Pancreas (tissue), 10 donors: ENCODE measurements at places on chromosomes 4 and X. TPM values are rescaled to one million over a fixed set of nuclear protein-coding genes. Genes with fewer than 3 reads are reported as not detected.

FAM53A gene
- 0.60 TPM for total RNA-seq

TRIM2 gene
- 26.8 TPM for total RNA-seq

DNA sequence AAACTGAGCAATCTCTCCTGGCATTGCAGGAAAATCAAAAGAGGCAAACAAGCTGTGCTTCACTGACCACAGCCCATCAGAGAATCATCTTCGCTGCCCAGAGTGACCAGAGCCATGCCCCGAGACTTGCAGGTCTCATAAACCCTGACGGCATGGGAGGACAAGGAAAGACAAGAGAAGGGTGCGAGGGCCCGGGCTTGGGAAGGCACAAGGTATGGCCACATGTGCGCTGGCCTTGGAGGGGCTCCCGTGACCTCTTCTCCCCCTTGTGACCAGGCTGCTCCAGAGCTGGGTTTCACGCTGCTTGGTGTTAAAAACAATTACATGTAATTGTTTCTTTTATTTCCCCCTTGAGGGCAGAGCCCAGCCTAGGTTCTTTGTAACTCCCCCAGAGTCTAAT is 20.8 kb downstream of the DCTD start:
- no peak for DNase-seq
- H3K4me3 ChIP-seq, result no peak overlapping the region
- peaks cover 22% of the 10 kb centered on the region for H3K4me1 ChIP-seq
- peak overlapping the region; percentile 7 for H3K27ac ChIP-seq
- H3K36me3 ChIP-seq, result no peaks in the 10 kb centered on the region

- no peak for DNase-seq
- H3K4me3 ChIP-seq, result no peak overlapping the region
- no peak overlapping the region for H3K27ac ChIP-seq
- no peaks in the 10 kb centered on the region for H3K4me1 ChIP-seq
Measured at GRCh38 chr4:113248320-113248719, 198.9 kb downstream of the ANK2 start.

ASB12 gene
- total RNA-seq, result 0.21 TPM

GRCh38 chr4:41258783-41259182 is 2.1 kb downstream of the UCHL1 start:
- no peaks in the 10 kb centered on the region for H3K36me3 ChIP-seq
- peaks cover 10% of the 10 kb centered on the region for H3K4me1 ChIP-seq
- no peak overlapping the region for H3K27ac ChIP-seq
- no peak for DNase-seq
- peaks cover 6% of the 10 kb centered on the region for H3K27me3 ChIP-seq

DNA sequence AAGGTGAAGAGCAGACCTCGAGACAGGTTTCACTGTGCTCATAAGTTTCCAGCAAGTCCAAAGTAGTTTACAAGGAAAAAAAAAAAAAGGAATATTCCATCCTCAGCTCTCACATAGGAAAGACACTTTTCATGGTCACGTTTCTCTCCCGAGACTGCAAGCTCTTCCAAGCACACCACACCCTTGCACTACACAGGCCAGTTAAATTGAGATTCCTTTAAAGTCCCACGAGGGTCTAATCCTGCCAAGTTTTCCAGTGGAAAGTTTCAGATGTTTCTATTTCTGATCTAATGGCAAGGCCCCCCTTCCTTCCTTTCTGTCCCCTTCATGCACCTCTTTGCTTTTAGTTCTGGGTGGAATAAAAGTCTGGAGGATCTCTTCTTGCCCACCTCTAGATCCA is 67.9 kb upstream of the PCDH19 start:
- no peak for DNase-seq
- no peaks in the 10 kb centered on the region for H3K27me3 ChIP-seq
- no peaks in the 10 kb centered on the region for H3K36me3 ChIP-seq
- no peak overlapping the region for H3K27ac ChIP-seq
- no peaks in the 10 kb centered on the region for H3K4me1 ChIP-seq
- H3K4me3 ChIP-seq, result no peak overlapping the region

H2BW2 gene
- total RNA-seq, result not detected

DNA sequence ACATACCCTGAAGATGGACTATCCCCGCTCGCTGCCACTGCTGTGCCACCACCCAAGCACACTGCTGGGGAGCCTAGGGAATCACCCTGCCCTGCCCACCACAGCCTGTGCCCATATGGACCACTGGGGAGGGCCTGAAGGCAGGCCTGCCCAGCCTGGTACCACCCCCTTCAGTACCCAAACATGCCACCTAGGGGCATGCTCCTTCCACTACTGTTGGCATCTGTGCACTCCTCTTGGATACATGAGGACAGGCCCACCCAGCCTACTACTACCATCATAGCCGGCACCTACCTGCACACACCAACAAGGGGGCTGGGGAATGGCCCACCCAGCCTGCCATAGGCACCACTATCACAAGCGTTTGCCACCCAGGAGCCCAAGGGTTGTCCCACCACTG is 30.1 kb upstream of the PRDX4 start:
- H3K27me3 ChIP-seq, result no peaks in the 10 kb centered on the region
- H3K36me3 ChIP-seq, result no peaks in the 10 kb centered on the region
- H3K27ac ChIP-seq, result no peak overlapping the region
- no peak for DNase-seq
- no peak overlapping the region for H3K4me3 ChIP-seq

GRCh38 chrX:69130439-69130838 is 34.8 kb downstream of the PJA1 start:
- no peaks in the 10 kb centered on the region for H3K4me1 ChIP-seq
- no peak overlapping the region for H3K4me3 ChIP-seq
- no peaks in the 10 kb centered on the region for H3K27me3 ChIP-seq
- no peaks in the 10 kb centered on the region for H3K36me3 ChIP-seq
- no peak for DNase-seq
- H3K27ac ChIP-seq, result no peak overlapping the region

- no peak for DNase-seq
- H3K27me3 ChIP-seq, result no peaks in the 10 kb centered on the region
- no peaks in the 10 kb centered on the region for H3K36me3 ChIP-seq
- no peak overlapping the region for H3K4me3 ChIP-seq
- no peak overlapping the region for H3K27ac ChIP-seq
- no peaks in the 10 kb centered on the region for H3K4me1 ChIP-seq
Measured at GRCh38 chr4:137083571-137084135, 448.6 kb downstream of the PCDH18 start.

DCHS2 gene
- 0.06 TPM for total RNA-seq

MYOZ2 gene
- total RNA-seq, result not detected

DNA sequence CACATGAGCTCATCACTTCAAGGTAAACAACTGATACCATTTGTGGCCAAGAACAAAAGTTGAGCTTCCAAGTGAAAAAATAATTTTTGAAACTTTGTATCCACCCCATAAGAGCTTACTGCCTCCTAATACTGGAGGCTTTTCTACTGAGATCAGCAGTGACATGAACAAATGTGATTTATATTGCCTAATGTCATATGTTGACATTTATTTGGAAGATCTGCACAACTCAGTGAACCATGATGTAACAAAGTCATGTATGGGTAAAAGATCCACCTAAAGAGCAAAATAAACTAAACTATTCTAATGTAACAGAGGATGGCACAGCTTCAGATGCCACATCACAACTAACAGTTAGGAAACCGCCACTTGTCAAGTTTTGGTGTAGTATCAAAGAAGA is 65.8 kb downstream of the AFAP1 start:
- DNase-seq, result no peak
- H3K4me3 ChIP-seq, result no peak overlapping the region
- H3K4me1 ChIP-seq, result peaks cover 10% of the 10 kb centered on the region
- H3K27me3 ChIP-seq, result no peaks in the 10 kb centered on the region
- no peaks in the 10 kb centered on the region for H3K36me3 ChIP-seq
- no peak overlapping the region for H3K27ac ChIP-seq

- H3K27me3 ChIP-seq, result no peaks in the 10 kb centered on the region
- H3K4me3 ChIP-seq, result no peak overlapping the region
- H3K4me1 ChIP-seq, result no peaks in the 10 kb centered on the region
- no peak for DNase-seq
- H3K27ac ChIP-seq, result no peak overlapping the region
Measured at GRCh38 chr4:148068065-148068911, 336.4 kb downstream of the ARHGAP10 start.

DNA sequence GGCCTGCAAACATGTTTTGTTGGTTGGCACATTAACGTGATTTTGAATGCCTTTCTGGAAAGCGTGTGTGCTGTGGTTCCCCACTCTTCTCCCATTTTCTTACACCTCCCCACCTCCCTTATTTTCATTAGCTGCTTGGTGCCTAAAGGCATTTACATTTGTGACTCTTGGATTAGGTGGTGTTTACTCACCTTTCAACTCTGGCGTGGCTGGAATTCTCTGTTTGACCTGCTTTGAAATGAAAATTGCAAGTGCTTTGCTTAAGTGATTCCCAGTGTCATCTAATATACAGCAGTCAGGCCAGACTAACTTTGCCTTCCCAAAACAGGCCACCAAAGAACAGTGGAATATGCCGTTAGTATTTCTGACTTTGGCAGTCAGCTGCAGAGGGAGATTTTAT is 80.5 kb downstream of the NHSL2 start:
- no peaks in the 10 kb centered on the region for H3K4me1 ChIP-seq
- no peak overlapping the region for H3K27ac ChIP-seq
- no peaks in the 10 kb centered on the region for H3K36me3 ChIP-seq
- no peak overlapping the region for H3K4me3 ChIP-seq
- no peak for DNase-seq
- H3K27me3 ChIP-seq, result no peaks in the 10 kb centered on the region

DNA sequence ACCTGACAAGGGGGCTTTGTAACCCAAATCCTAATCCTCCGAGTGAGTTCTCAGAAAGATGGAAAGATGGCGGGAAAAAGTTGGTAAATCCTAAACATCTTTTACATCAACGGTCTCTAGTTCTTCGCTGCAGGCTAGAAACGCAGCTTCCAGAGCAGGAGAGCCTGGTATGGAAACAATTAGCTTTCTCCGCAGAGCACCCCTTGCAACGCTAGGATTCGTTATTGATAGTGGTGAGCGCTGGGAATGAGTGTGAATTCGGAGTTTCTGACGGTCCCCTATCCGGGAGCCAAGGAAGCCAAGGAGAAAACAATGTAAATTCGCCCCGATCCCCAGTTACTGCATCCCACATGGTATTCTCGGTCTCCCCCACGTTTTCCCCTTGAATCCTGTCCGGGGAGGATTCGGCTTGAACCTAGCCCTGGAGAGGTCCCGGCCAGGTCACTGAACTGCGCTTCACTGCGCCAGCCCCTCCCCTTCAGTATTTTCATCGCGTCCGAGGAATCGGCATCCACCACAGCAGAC is 4.7 kb upstream of the NEUROG2 start:
- H3K27me3 ChIP-seq, result peaks cover 62% of the 10 kb centered on the region
- H3K27ac ChIP-seq, result no peak overlapping the region
- H3K36me3 ChIP-seq, result no peaks in the 10 kb centered on the region
- DNase-seq, result no peak
- H3K4me1 ChIP-seq, result peaks cover 4% of the 10 kb centered on the region
- no peak overlapping the region for H3K4me3 ChIP-seq

- H3K27ac ChIP-seq, result no peak overlapping the region
- DNase-seq, result no peak
- no peak overlapping the region for H3K4me3 ChIP-seq
- peaks cover 5% of the 10 kb centered on the region for H3K27me3 ChIP-seq
- no peaks in the 10 kb centered on the region for H3K4me1 ChIP-seq
- H3K36me3 ChIP-seq, result no peaks in the 10 kb centered on the region
Measured at GRCh38 chrX:100895365-100896075, 21.4 kb upstream of the NOX1 start.

DNA sequence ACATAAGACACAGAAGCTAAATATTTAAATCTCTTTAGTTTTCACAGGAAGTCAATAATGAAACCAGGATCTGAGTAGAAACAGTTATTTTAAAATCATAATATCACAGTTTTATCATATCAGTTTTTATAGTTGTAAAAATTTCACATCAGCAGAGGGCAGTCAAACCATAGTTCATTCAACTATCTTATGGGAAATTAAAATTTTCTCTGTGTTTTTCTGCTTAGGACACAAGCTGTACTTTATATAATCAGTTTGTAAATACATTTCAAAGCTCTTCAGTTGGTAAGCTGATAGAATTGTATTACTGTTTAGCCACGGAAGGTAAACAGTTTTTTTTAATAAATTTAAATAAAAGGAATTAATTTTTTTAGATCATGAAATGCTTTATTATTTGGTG is 204.8 kb upstream of the NUDT6 start:
- H3K27ac ChIP-seq, result no peak overlapping the region
- H3K4me3 ChIP-seq, result no peak overlapping the region
- no peaks in the 10 kb centered on the region for H3K4me1 ChIP-seq
- DNase-seq, result no peak

AMTN gene
- total RNA-seq, result not detected

- no peak for DNase-seq
- peak overlapping the region; percentile 37 for H3K4me3 ChIP-seq
- H3K4me1 ChIP-seq, result no peaks in the 10 kb centered on the region
- H3K36me3 ChIP-seq, result no peaks in the 10 kb centered on the region
- H3K27ac ChIP-seq, result no peak overlapping the region
- H3K27me3 ChIP-seq, result no peaks in the 10 kb centered on the region
Measured at GRCh38 chr4:122827879-122828601, 1.4 kb downstream of the FGF2 start.

DNA sequence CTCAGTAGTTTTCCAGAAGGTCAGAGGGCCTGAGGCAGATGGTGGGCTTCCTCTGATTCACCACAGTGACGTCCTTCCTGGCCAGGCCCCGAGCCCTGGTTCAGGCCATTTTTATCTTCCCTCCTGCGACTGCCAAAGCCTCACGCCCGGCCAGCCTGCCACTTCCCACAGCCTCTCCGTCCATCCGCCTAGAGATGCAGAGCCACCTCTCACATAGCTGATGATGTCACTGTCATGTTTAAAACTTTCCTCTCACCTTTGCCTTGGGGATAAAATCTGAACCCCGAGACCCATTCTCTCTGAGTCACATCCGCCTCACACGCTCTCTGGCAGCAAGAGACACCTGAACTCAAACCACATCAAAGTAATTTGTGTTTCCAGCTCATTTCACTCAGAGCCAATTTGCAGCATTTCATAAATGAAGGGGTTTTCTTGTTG is 175.3 kb downstream of the QDPR start:
- H3K4me3 ChIP-seq, result no peak overlapping the region
- H3K27ac ChIP-seq, result no peak overlapping the region
- no peak for DNase-seq

FOXO4 gene
- total RNA-seq, result 20.0 TPM

GRCh38 chr4:79255793-79256192 is 70.1 kb downstream of the NAA11 start:
- DNase-seq, result no peak
- H3K27me3 ChIP-seq, result no peaks in the 10 kb centered on the region

- H3K4me1 ChIP-seq, result no peaks in the 10 kb centered on the region
- no peaks in the 10 kb centered on the region for H3K36me3 ChIP-seq
- no peak overlapping the region for H3K4me3 ChIP-seq
- DNase-seq, result no peak
- no peak overlapping the region for H3K27ac ChIP-seq
- no peaks in the 10 kb centered on the region for H3K27me3 ChIP-seq
Measured at GRCh38 chrX:9855561-9856283, 69.5 kb downstream of the SHROOM2 start.

MYL5 gene
- total RNA-seq, result 4.0 TPM

GRCh38 chrX:100698551-100698950 is 33.4 kb downstream of the SYTL4 start:
- H3K27me3 ChIP-seq, result no peaks in the 10 kb centered on the region
- no peak overlapping the region for H3K27ac ChIP-seq
- H3K4me1 ChIP-seq, result no peaks in the 10 kb centered on the region
- no peak for DNase-seq
